Naive thymus-derived CD4-positive, alpha-beta T cell (primary cell): ENCODE measurements at places on chromosomes 7 and 10.

- H3K36me3 ChIP-seq, result no peaks in the 10 kb centered on the region
- H3K4me3 ChIP-seq, result no peak overlapping the region
- DNase-seq, result no peak
- no peaks in the 10 kb centered on the region for H3K4me1 ChIP-seq
- H3K27ac ChIP-seq, result no peak overlapping the region
These were observed 14.3 kb upstream of the RPA3 start for GRCh38 chr7:7732621-7733281.

DNA sequence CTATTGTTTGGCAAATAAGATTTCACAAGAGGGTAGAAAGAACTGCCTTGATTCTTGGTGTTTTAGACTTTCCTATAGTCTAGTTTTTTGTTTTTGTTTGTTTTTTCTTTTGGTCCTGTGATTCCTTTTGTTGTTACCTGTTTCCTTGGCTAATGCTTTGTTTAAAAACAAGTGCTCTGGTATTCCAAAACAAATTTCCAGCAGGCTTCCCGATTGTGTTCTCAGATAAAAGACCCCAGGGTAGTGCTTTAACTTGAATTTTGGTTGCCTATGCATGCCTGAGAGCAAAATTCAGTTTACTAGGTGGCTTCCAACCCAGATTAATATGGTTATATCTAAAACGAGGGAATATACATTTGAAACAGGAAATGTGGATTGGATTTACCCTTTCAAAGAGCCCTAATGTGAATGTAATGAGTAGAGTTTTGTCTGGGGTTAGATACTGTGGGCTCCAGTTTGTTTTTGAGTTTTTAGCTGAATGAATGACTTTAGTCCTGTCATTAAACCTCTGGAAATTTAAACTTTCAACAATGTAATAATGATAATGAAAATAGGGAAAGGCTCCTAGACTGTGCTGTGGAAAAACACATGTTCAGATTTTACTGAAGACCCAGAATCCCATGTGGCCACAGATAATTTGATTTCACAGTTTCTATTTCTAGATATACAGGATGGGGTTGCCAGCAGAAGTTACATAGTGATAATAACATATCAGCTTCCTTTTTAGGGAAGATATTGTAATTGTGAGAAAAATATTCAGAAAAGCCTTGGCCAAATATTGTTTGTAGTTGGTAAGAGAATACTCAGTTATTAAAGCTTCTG, 23.9 kb downstream of the AUTS2 start:
- DNase-seq, result no peak
- no peak overlapping the region for H3K27ac ChIP-seq
- H3K4me3 ChIP-seq, result no peak overlapping the region

GRCh38 chr10:126250045-126250444, 138.2 kb downstream of the ADAM12 start:
- H3K36me3 ChIP-seq, result no peaks in the 10 kb centered on the region
- no peaks in the 10 kb centered on the region for H3K4me1 ChIP-seq

GRCh38 chr7:7581531-7582179, 15.0 kb downstream of the MIOS start:
- no peaks in the 10 kb centered on the region for H3K4me1 ChIP-seq
- H3K36me3 ChIP-seq, result no peaks in the 10 kb centered on the region
- no peak overlapping the region for H3K4me3 ChIP-seq
- H3K27me3 ChIP-seq, result no peaks in the 10 kb centered on the region
- no peak overlapping the region for H3K27ac ChIP-seq
- DNase-seq, result no peak

DNA sequence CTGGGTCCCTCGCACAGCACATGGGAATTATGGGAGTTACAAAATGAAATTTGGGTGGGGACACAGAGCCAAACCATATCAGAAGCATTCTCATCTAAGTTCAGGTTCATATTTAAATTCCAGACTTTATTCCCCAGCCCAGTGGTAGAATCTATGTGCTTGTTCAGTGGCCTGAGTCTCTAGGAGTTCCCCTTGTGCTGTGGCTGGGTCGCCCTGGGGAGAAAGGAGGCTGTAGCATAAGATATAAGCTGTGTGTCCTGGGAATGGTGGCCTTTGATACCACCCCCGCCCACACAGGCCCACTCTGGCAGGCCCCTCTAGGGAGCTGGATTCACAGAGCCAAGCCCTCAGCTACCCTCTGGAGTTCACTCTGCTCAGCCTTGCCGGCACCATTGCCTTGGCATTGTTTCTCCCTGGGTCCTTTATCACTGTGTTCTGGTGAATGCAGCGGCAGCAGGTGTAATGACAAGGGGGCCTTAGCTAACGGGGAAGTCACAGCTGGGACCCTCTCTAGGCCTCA, 64.2 kb downstream of the MINDY4 start:
- no peaks in the 10 kb centered on the region for H3K36me3 ChIP-seq
- no peaks in the 10 kb centered on the region for H3K4me1 ChIP-seq
- no peak overlapping the region for H3K27ac ChIP-seq
- H3K4me3 ChIP-seq, result no peak overlapping the region
- H3K27me3 ChIP-seq, result no peaks in the 10 kb centered on the region

DNA sequence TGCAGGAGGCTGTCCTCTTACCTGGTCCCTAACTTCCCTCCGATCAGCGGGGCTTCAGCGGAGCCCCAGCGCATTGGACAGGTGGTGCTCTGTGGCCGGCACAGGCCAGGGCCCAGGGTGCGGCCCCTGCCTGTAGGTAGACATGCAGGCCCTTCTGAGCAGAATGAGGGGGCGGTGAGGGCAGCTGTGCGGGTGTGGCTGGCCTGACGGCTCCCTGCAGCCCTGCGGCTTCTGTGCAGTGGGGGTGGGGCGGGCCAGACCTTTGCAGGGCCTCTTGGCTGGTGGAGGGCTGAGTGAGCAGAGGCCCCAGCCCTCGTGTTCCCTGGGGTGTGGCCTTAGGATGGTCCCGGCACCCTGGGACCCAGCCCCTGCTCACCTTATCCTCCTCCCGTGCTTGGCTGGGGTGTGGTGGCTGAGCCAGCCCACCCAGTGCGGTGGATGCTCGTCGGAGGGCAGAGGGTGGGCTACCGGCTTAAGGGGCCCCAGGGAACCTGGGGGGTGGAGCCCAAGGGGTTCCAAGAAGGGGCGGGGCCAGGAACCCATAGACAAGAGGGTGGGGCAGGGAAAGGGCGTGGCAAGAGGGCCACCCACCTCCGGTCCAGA, 175.2 kb upstream of the TNRC18 start:
- H3K4me3 ChIP-seq, result no peak overlapping the region
- H3K27ac ChIP-seq, result no peak overlapping the region
- H3K27me3 ChIP-seq, result peaks cover 12% of the 10 kb centered on the region
- peaks cover 14% of the 10 kb centered on the region for H3K4me1 ChIP-seq
- DNase-seq, result no peak
